Muscle of back (tissue), 13 donors: ENCODE measurements at places on chromosomes 11 and 22. TPM values are rescaled to one million over a fixed set of nuclear protein-coding genes. Genes with fewer than 3 reads are reported as not detected.

DNA sequence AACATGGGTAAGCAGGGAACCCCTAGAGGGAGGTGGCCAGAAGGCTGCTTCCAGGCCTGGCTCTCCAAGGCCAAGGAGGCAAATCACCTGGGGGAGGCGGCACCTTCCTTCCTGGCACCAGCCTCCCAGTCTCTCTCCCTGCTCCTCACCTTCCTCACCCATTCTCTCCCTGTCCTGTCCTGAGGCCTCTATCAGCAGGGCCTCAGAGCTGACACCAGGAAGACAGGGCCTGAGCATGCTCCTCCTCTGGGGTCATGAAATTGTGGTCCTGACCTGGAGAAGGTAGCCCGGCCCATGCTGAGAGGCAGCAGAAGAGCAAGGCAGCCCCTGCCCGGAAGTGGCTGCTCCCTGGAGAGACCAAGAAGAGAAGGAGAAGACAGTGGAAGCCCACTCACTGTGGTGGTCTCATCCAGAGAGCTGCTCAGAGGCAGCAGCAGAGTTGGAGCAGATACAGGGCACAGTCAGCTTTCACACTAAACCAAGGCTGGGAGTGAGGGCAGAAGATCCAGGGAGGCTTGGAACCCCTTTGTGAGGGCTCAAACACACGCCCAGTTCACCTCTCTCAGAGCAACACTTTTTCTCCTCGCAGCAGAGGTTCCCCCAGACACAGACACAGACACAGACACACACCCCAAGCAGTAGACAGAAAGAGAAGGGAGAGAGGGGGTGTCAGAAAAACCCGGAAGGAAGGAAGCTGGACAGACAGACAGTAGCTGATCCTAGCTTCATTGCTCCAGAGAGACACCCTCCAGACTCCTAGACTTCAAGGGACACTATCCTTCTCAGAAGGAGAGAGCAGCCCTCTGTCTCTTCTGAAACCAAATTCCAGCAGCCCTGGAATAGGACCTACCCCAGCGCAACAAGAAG, 1.8 kb downstream of the BCL9L start:
- no peak for DNase-seq

DNA sequence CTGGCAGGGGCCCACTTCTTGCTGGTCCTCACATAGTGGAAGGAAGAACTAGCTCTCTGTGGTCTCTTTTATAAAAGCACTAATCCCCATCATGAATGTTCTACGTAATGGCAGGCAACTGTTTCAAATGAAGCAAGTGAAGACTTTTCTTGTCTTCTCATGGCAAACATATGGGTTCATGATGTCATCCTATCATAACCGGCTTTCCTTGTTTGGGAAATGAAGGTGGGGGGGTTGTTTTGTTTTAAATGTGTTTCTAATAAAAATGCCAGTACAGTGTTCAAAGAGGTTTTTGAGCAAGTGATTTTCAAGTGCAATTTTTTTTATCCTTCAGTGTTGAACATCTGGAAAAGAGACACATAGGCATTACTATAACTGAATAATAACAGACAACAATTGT, 33.4 kb downstream of the REXO2 start:
- no peak for DNase-seq

DNA sequence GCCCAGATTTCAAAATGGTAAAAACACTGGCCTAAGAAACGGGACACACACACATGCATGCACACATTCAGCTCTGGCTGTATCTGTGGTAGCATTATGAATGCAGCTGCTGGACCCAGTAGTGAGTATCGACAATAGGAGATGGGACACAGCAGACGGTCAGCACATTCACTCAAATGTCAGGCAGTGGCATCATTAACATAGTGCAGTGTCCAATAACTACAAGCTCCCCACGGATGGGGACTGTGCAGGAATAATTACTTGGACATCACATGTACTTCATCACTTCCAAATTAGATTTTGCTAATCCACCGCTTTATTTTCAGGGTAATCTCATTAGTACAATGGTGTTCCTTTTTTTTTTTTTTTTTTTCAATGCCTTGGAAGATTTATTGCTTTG, 109.5 kb downstream of the FANCF start:
- no peak for DNase-seq

RAC2 gene
- polyA plus RNA-seq, result 4.5 TPM

MYBPC3 gene
- 0.05 TPM for polyA plus RNA-seq

- DNase-seq, result no peak
Observed at GRCh38 chr22:30474121-30474520, 2.3 kb upstream of the SEC14L3 start.

DNA sequence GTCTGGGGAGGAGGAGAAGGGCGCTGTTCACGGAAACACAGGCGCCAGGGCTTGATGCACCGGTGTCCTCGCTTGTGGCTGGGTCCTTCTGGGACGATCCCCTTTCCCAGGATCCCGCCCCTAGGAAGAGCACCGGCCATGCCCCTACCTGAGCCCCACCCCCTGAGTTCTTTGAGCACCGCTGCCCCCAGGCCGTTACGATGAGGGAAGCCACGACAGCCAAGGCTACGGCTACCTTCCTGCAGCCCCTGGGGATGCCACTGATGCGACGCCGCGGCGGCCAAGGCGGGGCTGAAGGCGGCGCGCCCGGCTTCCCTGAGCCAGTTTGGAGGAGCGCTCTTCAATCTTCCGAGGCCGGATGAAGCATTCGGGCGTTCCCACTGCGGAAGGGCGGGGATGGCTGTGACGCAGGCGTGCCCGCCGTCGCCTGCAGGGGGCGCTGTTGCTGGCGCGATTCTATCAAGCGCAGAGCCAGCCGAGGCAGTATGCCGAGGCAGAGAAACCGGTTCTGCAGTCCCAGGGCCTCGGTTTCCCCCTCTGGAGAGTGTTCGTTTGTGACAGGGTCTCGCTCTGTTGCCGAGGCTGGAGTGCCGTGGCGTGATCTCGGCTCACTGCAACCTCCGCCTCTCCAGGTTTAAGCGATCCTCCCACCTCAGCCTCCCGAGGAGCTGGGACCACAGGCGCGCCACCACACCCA, 9.7 kb upstream of the NEFH start:
- peak; percentile 62 for DNase-seq

- no peak for DNase-seq
Observed at GRCh38 chr11:116118138-116118470, 613.9 kb upstream of the CADM1 start.

- DNase-seq, result peak; percentile 83
Observed at GRCh38 chr11:86800076-86800959, at the start of gene PRSS23. Gene PRSS23, plus strand, starts transcription at chr11:86800542. Its CDS starts 7,102 bp downstream, at chr11:86807644.

SRPRA gene
- polyA plus RNA-seq, result 68.9 TPM

GRCh38 chr11:71465054-71465453, 12.1 kb downstream of the NADSYN1 start:
- no peak for DNase-seq

DNA sequence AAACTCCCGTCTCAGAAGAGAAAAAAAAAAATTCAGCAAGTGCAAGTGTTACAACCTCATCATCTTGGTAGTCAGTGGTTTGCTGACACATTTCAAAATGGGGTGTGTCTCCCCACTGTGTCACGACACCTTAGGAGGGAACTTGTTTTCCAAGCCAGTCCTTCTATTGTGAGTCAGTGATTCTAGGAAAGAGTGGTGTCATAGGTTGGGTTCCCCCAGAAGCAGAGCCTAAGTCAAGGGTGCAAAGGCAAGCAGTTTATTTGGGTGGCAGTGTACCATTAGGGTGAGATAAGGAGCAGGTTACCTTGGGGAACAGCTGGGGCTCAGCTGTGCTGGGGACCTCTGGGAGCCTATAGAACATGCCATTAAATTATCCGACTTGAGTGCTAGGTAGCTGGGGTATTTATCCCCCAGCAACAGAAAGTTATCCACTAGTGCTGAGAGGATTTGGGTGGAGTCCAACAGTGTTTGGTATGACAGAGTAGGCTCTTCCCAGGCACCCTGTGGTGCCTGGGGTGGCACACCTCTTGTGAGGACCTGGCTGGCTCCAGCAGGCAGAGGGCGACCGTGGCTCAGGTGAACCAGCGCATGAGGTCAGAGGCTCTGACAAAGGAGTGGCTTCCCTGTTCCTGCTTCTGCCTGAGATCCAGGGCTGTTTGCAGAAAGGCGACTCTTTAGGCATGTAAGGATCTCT, 41.7 kb downstream of the KIAA1671 start:
- no peak for DNase-seq

- peak; percentile 76 for DNase-seq
Observed at GRCh38 chr11:23288003-23288783, 427.9 kb upstream of the CCDC179 start.

IGHMBP2 gene
- polyA plus RNA-seq, result 13.1 TPM

DNA sequence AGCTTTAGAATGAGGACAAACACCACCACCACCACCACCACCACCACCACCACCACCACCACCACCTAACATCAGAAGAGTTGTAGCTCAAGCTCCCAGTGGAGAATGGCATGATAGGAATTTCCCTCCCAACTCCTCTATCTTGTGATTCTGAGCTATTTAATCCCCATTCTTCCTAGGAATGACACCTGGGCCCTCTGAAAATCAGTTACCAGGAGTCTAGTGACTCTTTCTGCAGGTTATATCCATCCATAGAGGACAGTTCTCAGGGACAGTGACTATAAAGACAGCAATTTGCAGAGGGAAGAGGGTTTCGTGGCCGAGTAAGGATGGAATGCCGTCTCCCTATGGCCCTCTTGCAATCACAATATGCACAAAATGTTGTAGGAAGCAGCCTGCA, 27.8 kb downstream of the MYH9 start:
- DNase-seq, result no peak

KDM4D gene
- 0.88 TPM for polyA plus RNA-seq

- DNase-seq, result no peak
Observed at GRCh38 chr11:22930816-22931594, 70.7 kb upstream of the CCDC179 start.

OR52B6 gene
- polyA plus RNA-seq, result not detected

- DNase-seq, result no peak
Observed at GRCh38 chr11:120522736-120523135, 11.2 kb downstream of the GRIK4 start.

DNA sequence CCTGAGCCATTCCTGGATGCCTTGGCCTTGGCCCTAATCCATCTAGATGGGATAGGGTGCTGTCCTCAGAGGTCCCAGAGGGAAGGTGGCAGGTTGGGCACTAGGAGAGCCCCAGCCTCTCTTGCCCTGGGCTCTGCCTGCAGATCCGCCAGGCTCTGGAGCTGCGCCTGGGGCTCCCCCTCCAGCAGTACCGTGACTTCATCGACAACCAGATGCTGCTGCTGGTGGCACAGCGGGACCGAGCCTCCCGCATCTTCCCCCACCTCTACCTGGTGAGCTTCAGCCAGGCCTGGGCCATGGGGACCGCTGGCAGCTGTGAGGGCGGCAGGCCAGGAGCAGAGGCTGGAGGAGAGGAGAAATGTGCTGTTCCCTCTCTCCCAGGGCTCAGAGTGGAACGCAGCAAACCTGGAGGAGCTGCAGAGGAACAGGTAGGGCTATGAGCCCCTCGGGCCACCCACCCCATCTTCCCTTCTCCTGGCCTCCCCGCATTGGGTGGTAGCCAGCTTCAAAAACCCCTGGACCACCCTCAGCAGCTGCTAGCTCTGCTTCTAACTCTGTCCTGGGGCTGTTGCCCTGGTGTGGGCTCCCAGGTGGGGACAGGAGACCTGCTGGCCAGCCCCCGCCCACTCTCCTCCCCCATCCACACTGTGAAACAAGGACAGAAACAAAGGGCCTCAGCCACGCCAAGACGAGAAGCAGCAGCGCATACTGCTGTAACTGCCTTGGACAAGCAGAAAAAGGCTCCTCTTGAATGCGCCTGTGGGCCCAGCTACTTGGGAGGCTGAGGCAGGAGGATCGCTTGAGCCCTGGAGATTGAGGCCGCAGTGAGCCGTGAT, 4.9 kb downstream of the SSH3 start:
- DNase-seq, result no peak

GRCh38 chr11:38839071-38839470, 2241.0 kb upstream of the RAG2 start:
- DNase-seq, result no peak

KREMEN1 gene
- 97.6 TPM for polyA plus RNA-seq

SMTNL1 gene
- polyA plus RNA-seq, result 282 TPM

PNPLA5 gene
- polyA plus RNA-seq, result not detected

DNA sequence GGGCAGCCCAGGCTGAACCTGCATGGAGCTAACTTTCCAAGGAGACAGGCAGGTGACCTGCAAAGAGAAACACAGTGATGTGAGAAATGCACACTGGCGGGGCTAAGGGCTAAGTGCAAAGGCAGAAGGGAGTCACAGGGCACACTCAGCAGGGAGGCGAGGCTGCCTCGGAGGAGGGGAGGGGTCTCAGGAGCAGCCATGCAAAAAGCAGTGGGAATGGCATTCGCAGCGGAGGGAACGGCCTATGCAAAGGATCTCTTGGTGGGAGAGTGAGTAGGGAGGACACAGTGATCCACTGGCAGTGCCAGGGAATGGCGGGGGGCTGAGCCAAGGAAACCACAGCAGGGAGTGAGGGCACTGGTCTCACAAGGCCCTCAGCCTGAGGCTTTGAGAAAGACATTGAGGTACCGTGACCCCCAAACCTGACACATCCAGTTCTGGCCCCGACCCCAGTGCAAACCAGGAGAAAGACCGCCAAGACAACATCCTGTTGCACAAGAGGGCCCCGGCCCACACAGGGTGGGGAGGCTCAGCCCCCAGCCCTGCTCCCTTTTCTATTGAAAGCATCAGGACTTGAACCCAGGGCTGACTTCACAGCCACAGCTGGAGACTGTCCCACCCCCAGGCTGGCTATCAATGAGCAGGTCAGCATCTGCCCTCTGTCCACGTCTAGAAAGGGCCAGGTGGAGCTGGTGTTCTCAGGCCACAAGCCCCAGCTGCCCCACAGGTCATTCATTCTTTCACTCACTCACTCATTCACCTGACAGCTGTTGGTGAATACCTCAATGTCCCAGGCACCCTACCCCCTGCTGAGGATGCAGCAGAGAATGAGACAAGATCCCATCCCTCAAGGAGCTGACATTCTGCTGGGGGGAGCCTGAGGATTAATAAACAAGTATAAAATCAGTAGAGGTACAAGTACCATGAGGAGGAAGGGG, 50.7 kb downstream of the IGLL1 start:
- no peak for DNase-seq
